CMK (cell line): ENCODE measurements at places on chromosomes 5 and 9.

- DNase-seq, result no peak
Observed at GRCh38 chr9:16282216-16282615, 588.3 kb downstream of the BNC2 start.

DNA sequence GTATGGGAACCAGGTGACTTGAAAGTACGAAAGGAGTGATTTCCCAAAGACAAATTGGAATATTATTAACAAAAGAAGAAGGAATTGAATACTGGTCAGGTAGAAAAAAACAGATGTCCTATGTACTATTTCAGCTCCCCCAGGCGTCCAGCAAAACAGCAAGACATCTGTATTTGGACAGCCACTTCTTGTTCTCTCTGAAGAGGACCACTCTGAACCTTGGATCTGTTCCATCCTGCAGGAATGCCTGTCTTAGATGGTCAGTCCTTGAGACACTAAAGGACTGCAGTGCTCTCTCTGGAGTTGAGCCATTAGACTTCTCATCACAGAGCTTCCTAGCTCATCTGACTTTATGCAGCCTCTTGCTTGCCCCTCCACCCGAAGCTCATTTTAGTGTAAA is 74.4 kb upstream of the RARS1 start:
- no peak for DNase-seq

DNA sequence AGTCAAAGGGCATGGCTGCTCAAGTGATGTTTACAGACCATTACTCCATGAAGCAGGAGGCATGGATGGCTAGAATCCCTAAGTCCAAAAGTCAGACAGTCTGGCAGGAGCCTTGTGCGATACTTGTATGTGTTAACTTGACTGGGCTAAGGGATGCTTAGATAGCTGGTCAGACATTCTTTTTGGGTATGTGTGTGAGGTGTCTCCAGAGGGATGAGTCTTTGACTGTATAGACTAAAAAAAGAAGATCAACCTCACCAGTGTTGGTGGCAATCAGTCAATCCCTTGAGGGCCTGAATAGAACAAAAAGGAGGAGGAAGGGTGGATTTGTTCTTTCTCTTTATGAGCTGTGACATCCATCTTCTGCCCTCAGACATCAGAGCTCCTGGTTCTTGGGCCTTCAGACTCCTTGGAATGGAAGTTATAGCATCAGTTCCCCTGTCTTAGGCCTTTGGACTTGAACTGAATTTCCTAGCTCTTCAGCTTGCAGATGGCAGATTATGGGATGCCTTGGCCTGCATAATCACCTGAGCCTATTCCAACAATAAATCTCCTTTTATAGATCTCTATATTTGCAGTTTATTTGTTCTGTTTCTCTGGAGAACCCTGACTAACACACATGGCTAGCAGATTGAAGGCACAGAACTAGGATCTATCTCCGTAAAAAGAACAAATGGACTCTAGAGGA is 9.7 kb upstream of the HSPB3 start:
- no peak for DNase-seq

- DNase-seq, result no peak
Observed at GRCh38 chr5:43619911-43620310, 16.9 kb downstream of the NNT start.

GRCh38 chr5:95822542-95823181 is at the start of gene GLRX:
TSS of gene GLRX (minus strand) at chr5:95822726. CDS start at chr5:95822662, 64 bp downstream.
- DNase-seq, result no peak

GRCh38 chr5:60177596-60177995 is 284.1 kb upstream of the PDE4D start:
- DNase-seq, result no peak
